Myocyte (in vitro differentiated cells): ENCODE measurements at places on chromosomes 4 and X. TPM values are rescaled to one million over a fixed set of nuclear protein-coding genes. Genes with fewer than 3 reads are reported as not detected.
A peak's percentile ranks its signal among the peaks of the same experiment; 100 is the strongest.

DNA sequence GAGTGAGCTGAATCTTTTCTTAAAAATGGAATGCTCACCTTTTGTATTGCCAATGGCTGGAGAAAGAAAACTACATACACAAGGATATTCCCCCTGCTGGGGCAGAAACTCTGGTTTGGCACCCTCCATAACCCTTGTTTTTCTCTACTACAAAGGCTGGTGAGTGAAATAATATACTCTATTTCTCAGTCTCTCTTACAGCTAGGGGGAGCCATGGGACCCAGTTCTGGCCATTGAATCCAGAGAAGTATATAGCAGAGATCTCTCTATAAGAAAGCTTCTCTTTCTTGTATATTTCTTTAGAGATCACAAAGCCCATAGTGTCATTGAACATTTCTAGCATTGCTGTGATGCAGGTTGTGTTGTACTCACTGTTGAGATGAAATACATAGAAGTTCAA lies 49.8 kb downstream of the SMPX start:
- peak; percentile 16 for DNase-seq

RPL39 gene
- 4,489 and 7,031 TPM in 2 replicates for total RNA-seq

ZIC3 gene
- total RNA-seq = not detected in 2 replicates

DNA sequence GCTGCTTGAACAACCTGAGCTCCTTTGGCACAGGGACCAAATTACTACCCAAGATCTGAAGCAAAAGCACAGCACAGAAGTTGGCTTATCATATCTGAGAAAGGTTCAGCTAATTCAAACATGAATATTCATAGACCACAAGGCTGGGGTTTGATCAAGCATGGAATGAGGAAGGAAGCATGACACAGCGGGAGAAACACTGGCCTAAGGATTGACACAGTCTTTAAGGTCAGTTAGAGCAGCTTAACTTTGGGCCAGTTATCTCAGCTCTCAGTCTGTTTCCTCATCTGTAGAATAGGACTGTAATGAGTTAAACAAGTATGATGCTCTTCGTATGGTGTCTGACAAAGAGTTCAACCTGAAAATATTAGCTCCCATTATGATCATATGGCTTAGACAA lies 88.5 kb upstream of the CBR4 start:
- no peak for DNase-seq

DNA sequence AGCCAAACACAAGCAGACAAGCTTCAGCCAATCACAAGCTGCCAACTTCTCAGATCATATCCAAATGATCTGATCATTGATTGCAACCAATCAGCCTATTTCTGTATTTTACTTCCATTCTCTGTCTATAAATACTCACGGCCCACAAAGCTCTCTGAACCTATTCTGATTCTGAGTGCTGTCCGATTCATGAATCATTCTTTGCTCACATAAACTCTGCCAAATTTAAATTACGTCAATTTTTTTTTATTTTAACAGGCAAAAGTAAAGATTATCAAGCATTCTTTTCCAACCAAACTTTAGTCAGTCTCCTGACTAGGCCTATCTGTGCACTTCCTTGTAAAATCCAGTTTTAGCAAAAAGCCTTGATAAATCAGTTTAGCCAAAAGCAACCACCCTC lies 1.8 kb upstream of the TCEANC start:
- no peak for DNase-seq
